Testis (tissue), 5 donors: ENCODE measurements at places on chromosomes 2 and 18.

DNA sequence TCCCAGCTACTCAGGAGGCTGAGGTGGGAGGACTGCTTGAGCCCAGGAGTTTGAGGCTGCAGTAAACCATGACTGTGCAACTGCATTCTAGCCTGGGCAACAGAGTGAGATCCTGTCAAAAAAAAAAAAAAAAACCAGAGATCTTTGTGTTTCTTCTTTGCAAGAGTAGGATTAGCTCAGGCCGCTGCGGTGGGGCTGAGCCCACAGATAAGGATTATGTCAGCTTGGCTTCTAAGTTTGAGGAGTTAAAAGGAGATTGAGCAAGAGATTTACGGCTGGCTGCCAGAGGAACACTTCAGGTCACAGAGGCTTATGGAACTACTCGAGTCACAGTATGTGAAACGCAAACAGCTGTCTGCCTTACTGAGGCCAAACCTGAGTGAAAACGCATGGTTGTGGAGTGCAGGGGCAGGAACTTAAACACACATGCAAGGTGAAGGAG, 146.7 kb upstream of the L3MBTL4 start:
- peak; percentile 64 for DNase-seq

GRCh38 chr2:224884188-224884587, 158.1 kb downstream of the DOCK10 start:
- no peak for DNase-seq

GRCh38 chr2:23399674-23400261, 14.8 kb downstream of the KLHL29 start:
- no peak for DNase-seq

DNA sequence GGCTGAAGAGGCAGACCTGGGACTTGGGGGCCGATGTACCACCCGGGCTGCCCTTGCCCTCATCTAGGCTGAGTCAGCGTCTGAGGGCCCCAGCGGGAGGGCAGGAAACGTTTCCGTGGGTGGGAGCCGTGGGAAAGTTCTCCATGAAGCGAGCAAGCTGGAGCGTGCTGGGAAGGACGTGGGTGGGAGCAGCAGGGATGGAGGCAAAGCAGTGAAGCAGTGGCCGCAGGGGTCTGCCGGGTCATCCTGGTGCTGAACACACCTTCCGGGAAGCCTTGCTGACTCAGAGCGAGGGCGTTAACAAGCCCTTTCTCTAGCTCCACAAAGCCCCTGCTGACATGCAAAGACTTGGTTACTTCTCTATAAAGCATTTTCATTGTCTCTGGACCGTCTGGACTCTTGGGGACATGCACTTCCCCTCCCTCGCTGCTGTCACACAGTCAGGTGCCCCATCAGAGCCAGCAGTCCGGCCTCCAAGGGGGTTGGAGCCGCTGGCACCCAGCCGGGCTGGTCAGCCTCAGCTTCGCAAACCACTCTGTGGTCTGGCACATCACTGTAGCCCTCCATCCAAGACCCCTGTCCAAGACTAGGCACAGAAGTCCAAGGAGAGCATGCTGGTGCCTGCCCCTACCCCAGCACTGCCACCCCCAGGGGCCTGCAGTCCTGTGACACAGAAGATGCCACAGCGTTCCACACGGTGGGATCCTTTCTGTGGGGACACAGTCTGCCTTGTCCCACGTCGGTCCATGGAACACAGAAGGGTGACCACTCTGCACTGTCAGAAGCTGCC, 115.1 kb upstream of the GPC1 start:
- DNase-seq: no peak
